Panc1 (cell line): ENCODE measurements at places on chromosomes 1 and 21. TPM values are rescaled to one million over a fixed set of nuclear protein-coding genes. Genes with fewer than 3 reads are reported as not detected.

- DNase-seq = no peak
Measured at GRCh38 chr1:224800486-224801119, 128.9 kb upstream of the DNAH14 start.

GRCh38 chr1:169949139-169949538 lies 55.4 kb upstream of the SCYL3 start:
- no peak for DNase-seq

GRCh38 chr21:23837564-23837963 lies 1769.7 kb downstream of the MRPL39 start:
- no peak for DNase-seq

Gene CGN
- total RNA-seq = 10.2 TPM

Gene WNT9A
- 26.5 TPM for total RNA-seq

GRCh38 chr1:204110894-204111633 lies 38.1 kb downstream of the SOX13 start:
- no peak for DNase-seq

GRCh38 chr1:22717037-22717760 lies 6.6 kb downstream of the EPHB2 start:
- DNase-seq = no peak

- no peak for DNase-seq
Measured at GRCh38 chr1:45051005-45051772, 39.1 kb downstream of the UROD start.

Gene ABCD3
- 40.5 TPM for total RNA-seq

- DNase-seq = no peak
Measured at GRCh38 chr1:151458802-151459330, 428 bp downstream of the POGZ start.

- no peak for DNase-seq
Measured at GRCh38 chr1:154896771-154897286, 26.7 kb upstream of the KCNN3 start.

Gene SLC2A5
- 0.26 TPM for total RNA-seq

Gene COL8A2
- 1.2 TPM for total RNA-seq

DNA sequence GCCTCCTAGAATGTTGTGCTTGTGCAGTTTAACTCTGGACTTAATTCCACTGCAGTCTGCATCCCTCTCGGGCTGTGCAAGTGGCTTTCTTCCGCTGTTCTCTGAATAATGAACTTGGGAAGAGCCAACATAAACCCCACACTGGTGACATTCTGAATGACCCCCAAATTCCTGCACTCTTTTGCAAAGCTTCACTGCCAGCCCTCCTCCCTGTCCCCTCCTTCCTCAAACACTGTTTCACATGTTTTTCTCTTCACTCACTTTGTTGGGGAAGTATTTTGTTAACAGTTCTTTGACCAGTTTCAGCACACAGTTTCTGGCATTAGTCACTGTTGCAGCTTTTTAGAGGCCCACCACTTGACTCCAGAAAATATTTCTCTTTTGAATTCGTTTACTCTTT lies 39.7 kb downstream of the GNG12 start:
- no peak for DNase-seq

Gene FBXO44
- 70.8 TPM for total RNA-seq

Gene KCNJ15
- total RNA-seq = 0.13 TPM

GRCh38 chr1:210769473-210769872 lies 364.5 kb downstream of the KCNH1 start:
- DNase-seq = no peak

DNA sequence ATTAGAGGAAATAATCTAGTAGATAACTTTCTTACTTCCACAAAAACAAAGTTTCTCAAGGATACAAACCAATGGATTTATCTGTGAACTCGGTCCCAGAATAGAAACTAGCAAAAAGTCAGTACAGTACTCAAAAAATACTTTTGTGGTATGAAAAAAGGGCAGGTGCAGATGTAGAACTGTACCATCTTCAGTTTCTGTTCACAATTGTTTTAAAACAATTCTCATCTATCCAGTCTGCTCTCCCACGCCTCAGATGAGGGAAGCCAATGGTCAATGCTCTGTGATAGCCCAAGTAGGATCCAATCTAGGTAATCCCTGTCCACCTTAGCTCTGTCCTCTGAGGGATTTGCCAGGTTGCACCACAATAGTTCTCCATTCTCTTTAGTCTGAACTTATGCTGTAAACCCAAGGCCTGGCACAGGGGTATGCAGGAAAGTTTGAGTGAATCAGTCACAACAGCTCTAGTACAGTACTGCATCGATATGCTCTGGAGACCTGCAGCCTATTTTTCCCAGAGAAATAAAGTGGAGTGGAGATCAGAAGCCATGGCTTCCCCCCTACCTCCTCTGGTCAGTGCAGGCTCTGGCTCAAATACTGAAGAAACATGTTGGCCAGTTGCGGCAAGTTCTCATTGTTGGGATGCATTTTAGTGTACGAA lies 1.4 kb downstream of the KTI12 start:
- no peak for DNase-seq

DNA sequence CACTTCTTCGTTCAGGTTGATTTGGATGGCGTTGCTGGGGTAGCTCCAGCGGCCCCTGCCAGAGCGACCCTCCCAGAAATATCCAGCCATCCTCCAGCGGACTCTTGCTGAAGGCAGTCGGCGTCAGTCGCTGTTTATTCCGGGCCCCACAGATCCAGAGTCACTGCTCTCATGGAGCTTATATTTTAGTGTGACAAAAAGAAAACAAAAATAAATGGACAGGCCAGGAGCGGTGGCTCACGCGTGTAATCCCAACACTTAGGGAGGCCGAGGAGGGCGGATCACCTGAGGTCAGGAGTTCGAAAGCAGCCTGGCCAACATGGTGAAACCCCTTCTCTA lies 791 bp upstream of the CFAP298 start:
- no peak for DNase-seq
